ENCODE measurements at places on chromosomes 12 and 14.

- DNase-seq = no peak
Observed at GRCh38 chr12:117093918-117094630, 5.1 kb downstream of the TESC start.

DNA sequence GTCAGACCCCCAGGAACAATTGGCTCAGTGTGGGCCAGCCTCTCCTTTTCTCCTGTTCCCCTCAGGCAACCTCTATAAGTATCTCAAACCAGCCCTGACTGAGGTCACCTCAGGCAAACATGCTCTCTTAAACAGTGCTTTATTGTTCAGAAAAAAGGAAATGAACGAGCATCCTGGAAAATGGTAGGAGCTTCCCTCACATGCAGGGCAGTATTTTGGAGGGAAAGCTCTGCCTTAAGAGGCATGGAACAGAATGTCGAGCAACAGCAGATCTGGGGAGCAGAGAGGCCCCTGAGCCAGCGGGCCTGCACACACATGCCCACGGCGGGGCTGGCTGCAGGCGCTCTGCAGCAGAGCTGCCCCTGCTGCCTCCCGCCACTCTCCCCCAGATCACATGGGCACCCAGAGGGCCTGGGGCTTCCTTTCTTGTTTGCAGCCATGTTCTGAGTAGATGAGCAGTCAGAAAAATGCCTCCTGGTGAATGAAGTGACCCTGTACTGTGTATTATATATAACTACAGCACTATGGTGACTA, 42.0 kb downstream of the MOK start:
- DNase-seq = peak; percentile 42

GRCh38 chr14:104161602-104162367, 23.4 kb downstream of the KIF26A start:
- DNase-seq = no peak

- DNase-seq = no peak
Observed at GRCh38 chr12:53713516-53713915, 13.7 kb downstream of the CALCOCO1 start.

DNA sequence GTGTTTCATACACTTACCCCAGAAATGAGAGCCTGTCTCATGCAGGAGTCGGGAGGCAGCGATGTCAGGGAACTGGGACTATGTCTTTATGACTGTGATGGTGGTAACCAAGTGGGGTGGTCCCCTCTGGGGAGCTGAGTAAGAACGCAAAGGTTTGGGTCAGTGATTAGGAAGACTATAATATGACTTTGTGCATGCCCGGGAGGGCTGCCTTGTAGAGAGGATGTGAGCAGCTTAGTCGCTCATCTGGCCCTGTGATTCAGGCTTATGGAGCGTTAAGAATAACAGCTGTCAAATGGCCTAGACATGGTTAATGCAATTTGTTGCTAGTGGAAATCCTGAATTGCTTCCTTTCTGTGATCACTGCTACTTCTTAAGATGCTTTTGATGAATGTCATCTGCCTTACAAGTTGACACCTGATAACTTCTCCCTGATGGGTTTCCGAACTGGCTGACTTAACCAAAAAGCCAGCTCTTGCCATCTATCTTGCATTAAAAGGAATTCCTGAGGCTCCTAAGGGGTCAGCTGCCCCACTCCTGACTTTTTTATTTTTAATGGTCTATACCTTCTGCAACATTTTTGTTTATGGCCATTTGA, 35.4 kb upstream of the AACS start:
- no peak for DNase-seq
